Cerebellar nuclear complex (tissue), 1 donor: ENCODE measurements at places on chromosomes 6 and 20.

DNA sequence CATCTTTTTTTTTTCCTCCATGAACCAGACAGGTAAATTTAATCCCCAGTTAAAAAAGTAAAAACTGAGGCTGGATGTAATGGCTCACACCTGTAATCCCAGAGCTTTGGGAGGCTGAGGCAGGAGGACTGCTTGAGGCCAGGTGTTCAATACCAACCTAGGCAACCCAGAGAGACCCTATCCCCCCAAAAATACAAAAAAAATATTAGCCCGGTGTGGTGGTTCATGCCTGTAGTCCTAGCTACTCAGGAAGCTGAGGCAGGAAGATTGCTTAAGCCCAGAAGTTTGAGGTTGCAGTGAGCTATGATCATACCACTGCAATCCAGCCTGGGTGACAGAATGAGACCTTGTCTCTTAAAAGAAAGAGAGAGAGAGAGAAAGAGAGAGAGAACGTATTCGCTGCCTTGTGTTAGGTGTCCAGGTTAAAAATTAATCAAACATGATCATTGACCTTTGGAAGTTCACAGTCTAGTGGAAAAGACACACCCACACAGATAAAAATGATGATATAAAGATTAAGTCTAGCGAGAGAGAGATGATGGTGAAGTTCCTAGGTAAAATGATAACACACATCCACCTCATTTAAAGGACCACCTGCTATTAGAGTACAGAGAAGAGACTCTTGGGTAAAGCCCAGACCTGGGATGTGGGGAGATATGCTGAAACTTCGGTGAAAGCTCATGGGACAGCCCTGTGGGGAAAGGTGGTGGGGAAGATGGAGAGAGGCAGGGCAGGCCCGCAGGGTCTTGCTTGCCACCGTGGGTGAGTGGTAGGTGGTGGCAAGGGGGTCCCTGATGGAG is 4.8 kb upstream of the NHSL1 start:
- DNase-seq, result no peak

- no peak for DNase-seq
These were observed 20.9 kb upstream of the STK35 start for GRCh38 chr20:2080532-2081224.

GRCh38 chr6:118905084-118905483 is 11.1 kb downstream of the ASF1A start:
- DNase-seq, result no peak

- no peak for DNase-seq
These were observed 64.3 kb upstream of the AFDN start for GRCh38 chr6:167762259-167762962.

DNA sequence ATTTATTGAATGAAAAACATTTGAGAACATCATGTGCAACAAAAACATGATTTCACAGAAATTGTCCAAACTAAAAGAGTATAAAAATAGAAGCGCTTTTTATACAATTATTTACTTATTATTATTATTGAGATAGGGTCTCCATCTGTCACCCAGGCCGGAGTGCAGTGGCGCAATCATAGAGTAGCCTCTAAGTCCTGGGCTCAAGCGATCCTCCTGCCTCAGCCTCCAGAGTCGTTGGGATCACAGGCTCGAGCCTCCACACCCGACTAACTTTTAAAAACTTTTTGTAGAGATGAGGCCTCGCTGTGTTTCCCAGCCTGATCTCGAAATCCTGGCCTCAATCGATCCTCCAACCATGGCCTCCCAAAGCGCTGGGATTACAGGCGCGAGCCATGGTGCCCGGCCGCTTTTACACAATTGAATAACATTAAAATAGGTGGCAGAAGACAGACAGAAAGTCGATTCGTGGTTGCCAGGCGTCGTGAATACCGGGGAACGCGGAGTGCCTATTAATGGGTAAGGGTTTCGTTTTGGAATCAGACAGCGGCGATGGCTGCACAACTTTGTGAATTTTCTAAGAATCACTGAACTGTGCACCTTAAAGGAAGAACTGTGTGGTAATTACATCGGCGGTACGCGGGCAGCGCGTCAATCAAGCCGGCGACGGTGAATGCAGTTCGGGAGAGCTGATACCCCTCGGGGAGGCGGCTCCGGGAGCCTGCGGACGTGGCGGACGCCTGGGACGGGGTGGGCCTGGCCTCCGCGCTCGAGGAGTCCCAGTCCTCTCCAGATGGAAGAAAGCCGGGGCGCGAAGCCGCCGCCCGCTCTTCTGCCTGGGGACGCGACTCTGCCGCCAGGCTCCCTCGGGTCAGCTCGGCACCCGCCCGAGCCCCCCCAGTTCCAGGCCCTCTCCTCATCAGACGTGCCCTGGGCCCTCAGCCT is 807 bp downstream of the TBC1D20 start:
- DNase-seq, result no peak

GRCh38 chr20:44479643-44480042 is 4.0 kb downstream of the TTPAL start:
- no peak for DNase-seq

DNA sequence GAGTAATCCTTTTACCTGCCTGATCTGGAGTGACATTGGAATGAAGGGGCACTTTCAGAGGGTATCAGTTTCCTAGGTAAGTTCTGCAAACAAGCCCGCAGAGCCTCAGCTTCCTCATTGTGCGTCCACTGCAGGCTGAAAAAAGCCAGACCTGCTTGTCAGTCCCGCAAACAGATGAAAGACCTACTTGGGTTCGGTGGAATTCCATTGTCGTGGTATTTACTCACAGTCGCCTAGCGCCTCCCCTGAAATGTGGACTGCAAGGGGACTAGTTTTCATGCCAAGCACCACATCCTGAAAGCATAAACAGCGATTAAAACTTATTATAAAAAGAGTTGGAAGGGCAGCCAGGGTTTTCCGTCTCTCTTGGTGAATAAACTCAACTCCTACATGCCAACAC is 121.5 kb downstream of the PAX1 start:
- DNase-seq, result no peak

- DNase-seq, result no peak
These were observed 27.4 kb downstream of the GJA10 start for GRCh38 chr6:89921691-89922090.

DNA sequence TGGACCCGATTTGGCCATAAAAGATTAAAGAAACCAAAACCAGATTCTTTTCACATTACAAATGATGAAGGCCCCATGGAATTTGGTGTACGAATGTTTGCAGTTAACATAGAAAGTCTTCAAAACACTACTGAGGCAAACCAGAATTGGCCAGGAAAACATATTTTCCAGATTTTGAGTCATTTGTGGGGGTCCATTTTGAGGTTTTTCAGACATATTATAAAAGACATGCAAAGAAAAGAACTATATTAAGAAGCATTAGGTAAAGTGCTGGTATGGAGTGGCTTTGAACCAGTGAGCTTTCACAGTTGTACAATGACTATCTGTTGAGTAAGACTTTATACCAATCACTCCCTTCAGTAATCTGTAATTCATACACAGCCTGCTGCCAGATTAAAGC is 168.9 kb upstream of the COL21A1 start:
- no peak for DNase-seq

DNA sequence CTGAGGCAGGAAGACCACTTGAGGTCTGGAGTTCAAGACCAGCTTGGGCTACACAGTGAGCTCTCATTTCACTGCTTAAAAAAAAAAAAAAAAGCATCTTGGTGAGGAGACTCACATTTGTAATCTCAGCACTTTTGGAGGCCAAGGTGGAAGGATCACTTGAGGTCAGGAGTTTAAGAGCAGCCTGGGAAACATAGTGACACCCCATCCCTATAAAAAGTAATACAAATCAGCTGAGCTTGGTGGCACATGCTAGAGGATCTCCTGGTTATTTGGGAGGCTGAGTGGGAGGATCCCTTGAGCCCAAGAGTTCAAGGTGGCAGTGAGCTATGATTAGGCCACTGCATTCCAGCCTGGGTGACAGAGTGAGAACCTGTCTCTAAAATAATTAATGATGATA is 29.4 kb upstream of the SYNCRIP start:
- DNase-seq, result no peak

GRCh38 chr20:52899041-52899608 is 73.0 kb upstream of the TSHZ2 start:
- DNase-seq, result no peak

- no peak for DNase-seq
These were observed 142.1 kb downstream of the BMP7 start for GRCh38 chr20:57124366-57124765.

- no peak for DNase-seq
These were observed 634.4 kb upstream of the MMS22L start for GRCh38 chr6:97917369-97917768.

DNA sequence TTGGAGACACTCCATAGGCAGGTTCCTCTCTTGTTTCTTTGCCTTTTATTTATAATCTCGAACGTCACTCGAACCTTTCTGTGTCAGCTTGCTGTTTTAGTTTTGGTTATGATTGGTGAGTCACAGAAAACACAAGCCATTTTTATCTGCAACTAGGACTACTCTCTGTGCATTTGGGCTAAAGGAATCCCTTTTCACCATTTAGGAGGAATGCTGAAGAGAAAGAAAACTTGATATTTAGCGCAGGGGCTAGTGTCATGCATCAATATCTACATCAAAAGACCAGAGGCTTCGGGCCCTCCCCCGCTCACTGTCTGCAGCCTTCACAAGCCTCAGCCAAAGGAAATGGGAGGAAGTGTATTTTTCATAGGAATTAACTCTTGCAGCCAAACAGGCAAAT is 507.8 kb upstream of the CITED2 start:
- no peak for DNase-seq

DNA sequence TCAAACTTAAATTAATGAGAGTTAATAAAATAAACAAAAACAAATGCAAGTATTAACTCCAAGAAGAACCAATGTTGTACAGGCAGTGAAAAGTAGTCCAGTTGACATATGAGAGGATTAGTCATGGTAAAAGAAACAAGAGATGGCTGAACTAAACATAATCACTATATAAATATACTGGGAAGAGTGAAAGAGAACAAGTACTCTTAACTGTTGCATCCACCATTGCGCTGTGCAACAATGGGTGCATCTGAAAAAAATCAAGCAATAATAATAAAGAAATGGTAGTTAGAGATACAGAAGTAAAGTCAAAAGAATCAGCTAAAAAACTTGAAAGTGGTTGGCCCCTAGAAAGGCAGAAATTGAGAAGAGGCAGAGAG is 16.6 kb downstream of the HLA-F start:
- DNase-seq, result no peak

DNA sequence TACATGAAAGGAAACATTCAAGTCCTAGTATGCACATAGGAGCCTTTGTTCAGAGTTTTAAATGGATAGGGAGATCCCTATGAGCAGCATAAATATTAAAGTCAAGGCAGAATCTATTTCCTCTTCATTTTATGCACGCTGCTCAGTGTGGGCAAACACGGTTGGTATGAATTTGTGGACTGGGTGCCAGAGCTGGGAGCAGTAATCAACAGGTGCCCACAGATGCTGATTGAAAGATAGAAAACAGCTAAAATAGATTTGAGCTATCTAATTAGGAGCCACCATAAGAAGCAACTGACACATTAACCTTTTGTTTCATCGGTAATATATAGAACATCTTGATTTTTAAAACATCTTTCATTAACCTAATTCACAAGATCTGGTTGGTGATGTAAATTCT is 175.5 kb downstream of the EYS start:
- no peak for DNase-seq

- no peak for DNase-seq
These were observed 74.7 kb downstream of the PTCHD4 start for GRCh38 chr6:48036316-48036715.

- no peak for DNase-seq
These were observed 37.7 kb downstream of the C6orf132 start for GRCh38 chr6:42104804-42105125.

- no peak for DNase-seq
These were observed 437.8 kb downstream of the CDH26 start for GRCh38 chr20:60395991-60396390.

DNA sequence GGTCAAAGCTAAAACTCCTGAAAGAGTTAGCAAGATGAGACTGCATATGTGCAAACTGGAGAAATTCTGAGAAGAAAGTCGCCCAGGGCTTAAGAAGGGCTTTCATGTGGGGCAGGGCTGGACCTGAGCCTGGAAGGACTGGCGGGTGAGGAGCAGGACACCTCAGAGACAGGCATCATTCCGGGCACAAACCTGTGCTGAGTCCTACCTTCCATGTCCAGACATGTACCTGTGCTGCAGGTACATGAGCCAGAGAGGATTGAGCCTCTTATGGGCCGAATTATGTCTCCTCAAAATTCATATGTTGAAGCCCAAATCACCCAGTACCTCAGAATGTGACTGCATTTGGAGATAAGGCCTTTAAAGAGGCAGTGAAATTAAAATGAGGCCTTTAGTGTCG is 171.0 kb downstream of the QRSL1 start:
- no peak for DNase-seq

GRCh38 chr6:116055513-116055912 is 5.2 kb downstream of the FRK start:
- DNase-seq, result no peak
